ENCODE measurements at places on chromosomes 7 and 10.

DNA sequence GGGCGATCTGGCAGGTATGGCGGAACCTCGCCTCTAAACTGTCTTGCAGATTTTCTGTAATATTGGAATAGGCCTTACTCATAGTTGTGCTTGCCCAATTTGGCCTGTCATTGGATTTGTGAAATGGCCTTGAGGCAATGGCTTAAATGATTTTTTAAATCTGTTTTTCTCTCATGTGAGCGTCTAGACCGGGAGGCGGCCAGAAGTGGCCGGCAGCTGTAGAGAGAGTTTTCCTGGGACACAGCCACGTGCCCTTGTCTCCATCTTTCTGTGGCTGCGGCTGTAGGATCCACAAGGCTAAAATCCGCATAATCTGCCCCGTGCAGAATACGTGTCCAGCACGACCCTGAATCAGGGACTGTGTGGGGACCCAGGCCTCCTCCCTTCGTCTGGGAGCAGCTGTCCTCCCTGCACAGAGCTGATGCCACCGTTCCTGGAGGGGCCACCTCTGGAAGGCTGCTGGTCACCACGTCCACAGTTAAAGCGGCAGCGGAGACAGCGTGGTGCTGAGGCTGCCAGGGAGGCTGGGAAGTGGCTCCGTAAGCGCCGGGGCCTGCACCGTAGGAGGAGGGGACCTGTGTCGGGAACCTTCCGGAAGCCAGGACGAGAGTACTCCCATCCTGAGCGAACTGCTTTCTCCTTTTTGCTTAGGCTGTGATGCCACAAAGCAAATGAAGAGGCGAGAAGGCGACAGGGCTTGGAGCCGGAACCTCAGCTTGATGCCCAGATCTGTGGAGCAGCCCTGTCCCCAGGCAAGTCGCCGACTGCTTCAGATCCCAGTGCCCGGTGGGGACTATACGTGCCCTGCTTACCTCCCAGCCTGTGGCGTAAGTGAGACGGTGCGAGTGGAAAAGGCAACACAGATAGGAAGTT is 99.8 kb downstream of the DYNC2I1 start:
- no peak for DNase-seq

DNA sequence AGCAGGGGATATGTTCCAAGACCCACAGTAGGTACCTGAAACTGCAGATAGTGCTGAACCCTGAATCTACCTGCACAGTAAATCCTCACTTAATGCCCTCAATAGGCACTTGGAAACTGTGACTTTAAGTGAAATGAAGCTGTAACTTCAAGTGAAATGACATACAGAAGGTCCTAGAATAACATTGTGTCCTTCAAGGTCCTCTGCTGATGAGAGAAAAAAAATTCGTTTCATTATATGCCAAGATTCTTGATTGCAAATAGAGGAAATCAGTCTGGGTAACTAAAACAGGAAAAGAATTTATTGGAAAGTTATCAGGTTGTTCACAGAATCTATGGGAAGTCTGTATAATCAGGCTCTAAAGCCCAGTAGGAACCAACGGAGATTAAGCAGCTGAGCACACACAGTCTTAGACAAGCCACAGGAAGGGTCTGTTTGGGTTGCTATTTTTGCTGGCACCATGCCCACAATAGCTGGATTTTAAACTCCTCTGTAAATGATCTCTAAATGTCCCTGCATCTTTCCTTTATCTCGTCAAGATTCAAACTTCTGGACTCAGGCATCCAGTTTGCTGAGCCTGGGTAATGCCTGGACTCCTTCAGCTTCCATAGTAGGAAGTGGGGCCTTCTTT is 57.5 kb downstream of the EXOC4 start:
- DNase-seq: no peak

GRCh38 chr7:29330136-29330535 is 135.6 kb downstream of the CHN2 start:
- no peak for DNase-seq

DNA sequence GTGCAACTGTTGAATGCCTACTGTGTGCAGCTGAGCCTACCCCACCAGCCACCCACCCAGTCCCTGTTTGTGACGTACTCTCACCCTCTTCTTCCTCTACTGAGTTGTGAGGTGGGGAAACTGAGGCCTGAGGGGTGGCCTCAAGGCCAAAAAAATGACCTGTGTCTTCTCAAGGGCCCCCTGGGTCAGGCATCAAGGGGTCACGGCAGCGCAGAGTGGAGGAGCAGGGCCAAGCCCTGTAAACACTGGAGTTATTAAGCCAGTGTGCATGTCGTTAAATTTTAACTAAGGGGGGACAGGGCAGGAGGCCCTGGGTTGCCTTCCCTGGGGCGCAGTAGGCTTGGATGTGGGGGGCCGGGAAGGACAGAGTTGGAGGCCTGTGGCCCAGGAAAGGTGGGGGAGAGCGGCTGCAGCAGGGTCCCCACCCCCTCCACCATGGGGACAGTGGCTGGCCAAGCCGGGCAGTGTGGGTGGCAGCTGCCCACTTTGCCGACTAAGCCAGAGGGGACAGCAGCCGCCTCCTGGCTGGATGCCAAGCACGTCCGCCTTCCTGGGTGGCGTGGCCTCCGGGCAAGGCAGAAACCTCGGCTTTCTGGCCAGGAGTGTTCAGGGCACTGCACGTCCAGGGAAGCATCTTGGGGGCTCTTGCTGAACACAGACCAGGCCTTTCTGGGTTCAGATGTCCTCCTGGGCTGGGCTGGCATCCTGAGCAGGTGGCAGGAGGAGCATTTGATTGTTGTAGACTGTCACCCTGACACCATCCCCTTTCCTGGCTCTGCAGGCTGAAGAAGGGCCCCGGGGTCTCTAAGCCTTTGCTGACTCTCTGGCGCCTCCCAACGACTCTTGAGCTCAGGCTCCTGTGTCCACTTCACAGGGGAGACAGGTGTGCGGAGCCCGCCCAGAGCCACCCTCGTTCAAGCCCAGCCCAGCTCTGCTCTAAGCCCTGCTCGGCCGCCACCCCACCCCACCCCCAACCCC is 1.9 kb downstream of the SLC29A4 start:
- DNase-seq: peak; percentile 73

GRCh38 chr7:45048748-45049147 is 40.0 kb downstream of the NACAD start:
- no peak for DNase-seq

DNA sequence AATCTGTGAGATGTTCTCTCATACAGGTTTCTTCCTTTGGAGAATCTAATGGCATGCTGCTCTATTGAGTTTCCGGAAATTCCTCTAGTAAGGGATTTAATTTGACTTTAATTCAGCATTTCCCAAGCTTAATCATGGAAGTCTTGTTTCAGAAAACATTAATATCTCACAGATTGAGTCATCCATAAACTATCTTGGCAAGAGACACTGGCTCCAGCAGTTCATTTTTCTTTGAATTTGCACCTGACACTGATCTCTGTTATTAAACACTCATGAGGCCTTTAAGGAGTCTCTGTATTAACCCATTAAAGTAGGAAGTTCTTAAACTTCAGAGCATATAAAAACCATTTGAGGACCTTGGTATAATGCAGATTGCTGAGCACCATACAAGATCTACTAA is 3.6 kb upstream of the ITGB8 start:
- no peak for DNase-seq

DNA sequence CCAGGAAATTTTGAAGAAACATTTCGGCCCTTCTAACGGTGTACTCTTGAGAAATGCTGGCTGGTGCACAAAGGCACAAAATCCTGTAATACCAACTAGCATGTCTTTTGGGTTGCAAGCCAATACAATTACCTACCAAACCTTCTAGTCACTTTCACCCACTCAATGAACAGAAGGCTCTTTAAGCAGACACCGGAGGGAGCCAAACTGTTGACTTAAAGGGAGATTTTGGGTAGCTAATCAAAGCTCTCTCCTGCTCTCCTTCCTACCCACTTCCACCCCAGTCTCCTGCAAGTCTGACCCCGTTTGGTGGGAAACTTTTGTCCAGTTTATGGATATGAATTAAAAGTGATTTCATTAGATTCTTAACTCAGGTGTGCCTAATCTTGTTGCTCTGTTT is 24.0 kb downstream of the GRM3 start:
- DNase-seq: no peak

DNA sequence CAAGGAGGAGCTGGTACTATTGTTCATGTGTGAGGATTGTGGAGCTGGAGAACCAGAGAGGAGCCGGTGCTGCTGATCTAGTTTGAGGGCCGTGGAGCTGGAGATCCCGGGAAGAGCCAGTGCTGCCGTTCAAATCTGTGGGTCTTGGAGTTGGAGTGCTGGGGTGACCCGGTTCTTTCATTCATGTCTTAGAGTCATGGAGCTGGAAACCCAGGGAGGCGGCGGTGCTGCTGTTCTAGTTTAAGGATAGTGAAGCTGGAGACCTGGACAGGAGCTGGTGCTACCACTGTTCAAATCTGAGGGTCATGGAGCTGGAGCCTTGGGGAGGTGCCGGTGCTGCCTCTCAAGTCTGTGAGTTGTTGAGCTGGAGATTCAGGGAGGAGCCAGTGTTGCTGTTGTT is 88.5 kb upstream of the ZNF479 start:
- no peak for DNase-seq

- DNase-seq: no peak
Measured at GRCh38 chr7:12749069-12749468, 61.6 kb downstream of the ARL4A start.

GRCh38 chr10:8033812-8034465 is 20.5 kb upstream of the GATA3 start:
- DNase-seq: no peak

- DNase-seq: no peak
Measured at GRCh38 chr7:144390481-144390880, 13.0 kb downstream of the NOBOX start.

DNA sequence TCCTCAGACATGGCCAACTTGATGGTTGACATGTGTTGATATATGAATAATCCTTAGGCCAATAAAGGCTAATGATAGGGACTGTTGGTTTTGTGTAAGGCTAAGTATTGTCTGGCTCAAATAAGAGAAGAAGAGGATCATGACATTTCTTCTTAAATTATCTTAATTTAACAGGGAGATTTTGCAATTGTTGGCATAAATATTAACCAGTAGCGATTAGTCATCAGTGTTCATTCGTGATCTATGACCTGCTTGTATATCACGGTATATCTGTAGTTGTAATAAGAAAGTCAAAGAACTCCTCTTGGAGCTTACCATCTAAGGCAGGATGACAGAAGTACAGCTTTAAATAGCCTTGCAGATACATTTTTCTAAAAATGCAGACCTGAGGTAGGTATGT is 196.4 kb downstream of the CREB5 start:
- DNase-seq: no peak

DNA sequence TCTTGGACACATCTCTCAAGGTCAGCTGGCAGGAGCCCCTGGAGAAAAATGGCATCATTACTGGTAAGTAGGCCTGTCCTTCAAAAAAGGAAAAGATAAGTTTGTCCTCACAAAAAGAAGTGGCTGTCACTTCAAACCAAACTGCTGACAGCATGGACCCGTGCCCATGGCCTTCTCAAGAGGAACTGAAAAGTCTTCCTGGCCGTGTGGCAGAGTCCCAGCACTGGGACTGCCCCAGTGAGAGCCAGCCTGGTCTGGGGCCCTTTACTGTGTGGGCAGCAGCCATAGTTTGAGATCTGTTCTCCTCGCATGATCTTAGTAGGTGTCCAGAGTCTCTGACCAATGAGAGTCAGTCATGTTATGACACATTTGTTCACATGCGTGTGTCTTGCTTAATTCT is 614.2 kb upstream of the FOXK1 start:
- no peak for DNase-seq

GRCh38 chr7:6248581-6248980 is 23.8 kb downstream of the CYTH3 start:
- DNase-seq: no peak

GRCh38 chr7:144579687-144580086 is 176.2 kb upstream of the NOBOX start:
- DNase-seq: no peak

DNA sequence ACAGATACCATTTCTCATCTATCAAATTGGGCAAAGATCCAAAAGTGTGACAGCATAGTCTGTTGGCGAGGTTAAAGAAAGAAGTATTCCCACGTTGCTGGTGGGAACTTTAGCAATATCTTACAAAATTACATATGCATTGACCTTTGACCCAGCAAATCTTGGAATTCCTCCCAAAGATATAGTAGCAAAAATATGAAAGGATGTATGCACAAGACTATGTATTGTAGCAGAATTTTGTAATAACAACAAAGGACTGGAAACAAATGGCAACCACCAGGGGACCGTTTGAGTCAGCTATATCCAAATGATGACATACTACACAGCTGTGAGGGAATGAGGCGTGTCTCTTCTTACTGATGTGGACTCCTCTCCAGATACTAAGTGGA is 50.2 kb downstream of the KCNH2 start:
- DNase-seq: no peak

DNA sequence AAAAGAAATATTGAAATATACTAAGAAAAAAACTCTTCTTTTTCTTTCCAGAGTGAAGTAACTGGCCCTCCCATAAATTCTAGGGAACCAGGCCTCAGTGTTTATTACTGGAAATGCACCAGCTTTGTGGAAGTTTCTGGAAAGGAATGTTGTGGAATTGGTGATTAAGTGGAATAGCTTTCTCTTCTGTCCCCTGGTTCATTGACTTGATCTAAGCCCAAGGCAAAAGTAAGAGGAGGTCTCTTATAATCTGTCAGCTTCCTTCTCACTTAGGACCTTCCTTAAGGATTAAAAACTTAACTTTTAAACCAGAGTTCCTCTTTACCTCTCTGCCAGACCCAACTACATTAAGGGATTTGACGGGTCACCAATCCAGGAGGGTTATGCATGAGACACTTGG is 266.2 kb downstream of the SLC25A13 start:
- DNase-seq: no peak

- DNase-seq: no peak
Measured at GRCh38 chr7:2498708-2499107, 20.9 kb upstream of the LFNG start.

- DNase-seq: no peak
Measured at GRCh38 chr7:132029369-132030085, 473.1 kb upstream of the PODXL start.

GRCh38 chr7:129452589-129453231 is 18.5 kb downstream of the STRIP2 start:
- no peak for DNase-seq

GRCh38 chr10:2488446-2489005 is 578.8 kb upstream of the PFKP start:
- no peak for DNase-seq

DNA sequence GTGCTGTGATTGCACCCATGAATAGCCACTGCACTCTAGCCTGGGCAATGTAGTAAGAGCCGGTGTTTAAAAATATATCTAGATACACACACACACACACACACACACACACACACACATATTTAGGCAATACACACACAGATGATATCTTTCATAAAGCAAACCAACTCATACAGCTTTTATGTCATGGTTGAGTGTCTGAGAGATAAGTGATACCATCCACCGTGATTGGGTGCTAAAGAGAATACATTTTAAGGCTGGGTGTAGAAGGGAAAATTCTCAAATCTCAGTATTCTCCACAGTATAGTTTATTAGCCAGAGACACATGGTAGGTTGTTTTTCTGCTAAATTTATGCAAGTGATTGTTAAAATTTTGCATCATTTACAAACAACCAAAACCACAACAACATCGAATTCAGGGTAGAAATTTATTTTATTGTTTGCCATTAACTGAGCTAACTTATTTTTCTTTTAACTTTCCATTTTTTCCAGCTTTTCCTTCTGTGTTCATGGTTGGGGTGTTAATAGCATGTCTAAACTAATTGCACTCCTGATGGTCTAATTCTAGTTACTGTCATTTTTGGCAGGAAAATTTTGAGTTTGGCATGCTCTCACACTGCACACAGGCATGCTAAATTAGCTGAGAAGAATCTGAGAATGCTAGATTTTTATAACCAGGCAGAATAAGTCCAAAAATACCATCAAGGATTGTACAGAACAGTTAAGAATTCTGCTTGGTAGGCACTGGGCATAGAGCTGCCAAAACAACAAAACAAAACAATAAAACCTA is 57.9 kb upstream of the SYPL1 start:
- no peak for DNase-seq

- no peak for DNase-seq
Measured at GRCh38 chr7:106768324-106768751, 96.7 kb upstream of the PIK3CG start.

All from NCI-H187 (cell line).